ENCODE measurements at places on chromosomes 2 and 18. TPM values are rescaled to one million over a fixed set of nuclear protein-coding genes. Genes with fewer than 3 reads are reported as not detected.

Gene CFC1
- polyA plus RNA-seq = not detected

Gene STAT4
- 0.30 TPM for polyA plus RNA-seq

Gene BMP10
- not detected for polyA plus RNA-seq

Gene GFPT1
- polyA plus RNA-seq = 5.8 TPM

Gene PLCD4
- polyA plus RNA-seq = 3.9 TPM

Gene TMEM37
- 0.16 TPM for polyA plus RNA-seq

All from foreskin keratinocyte (primary cell).